ENCODE measurements at places on chromosomes 6 and 20. TPM values are rescaled to one million over a fixed set of nuclear protein-coding genes. Genes with fewer than 3 reads are reported as not detected.

OR2B2 gene
- total RNA-seq: not detected

PM20D2 gene
- 15.3 TPM for total RNA-seq

TFAP2D gene
- not detected for total RNA-seq

LY6G6F gene
- total RNA-seq: not detected

EPHA7 gene
- not detected for total RNA-seq

GRCh38 chr6:16933532-16933931 is 168.3 kb upstream of the STMND1 start:
- H3K4me1 ChIP-seq: peaks cover 2% of the 10 kb centered on the region
- H3K27me3 ChIP-seq: peaks cover 25% of the 10 kb centered on the region
- no peak for DNase-seq
- no peak overlapping the region for H3K4me3 ChIP-seq
- peak overlapping the region; percentile 26 for H3K27ac ChIP-seq

- no peak overlapping the region for H3K4me3 ChIP-seq
- peaks cover 2% of the 10 kb centered on the region for H3K36me3 ChIP-seq
- DNase-seq: no peak
- no peaks in the 10 kb centered on the region for H3K27me3 ChIP-seq
- H3K27ac ChIP-seq: peak overlapping the region; percentile 79
Measured at GRCh38 chr20:47392015-47392720, 35.7 kb upstream of the ZMYND8 start.

DNA sequence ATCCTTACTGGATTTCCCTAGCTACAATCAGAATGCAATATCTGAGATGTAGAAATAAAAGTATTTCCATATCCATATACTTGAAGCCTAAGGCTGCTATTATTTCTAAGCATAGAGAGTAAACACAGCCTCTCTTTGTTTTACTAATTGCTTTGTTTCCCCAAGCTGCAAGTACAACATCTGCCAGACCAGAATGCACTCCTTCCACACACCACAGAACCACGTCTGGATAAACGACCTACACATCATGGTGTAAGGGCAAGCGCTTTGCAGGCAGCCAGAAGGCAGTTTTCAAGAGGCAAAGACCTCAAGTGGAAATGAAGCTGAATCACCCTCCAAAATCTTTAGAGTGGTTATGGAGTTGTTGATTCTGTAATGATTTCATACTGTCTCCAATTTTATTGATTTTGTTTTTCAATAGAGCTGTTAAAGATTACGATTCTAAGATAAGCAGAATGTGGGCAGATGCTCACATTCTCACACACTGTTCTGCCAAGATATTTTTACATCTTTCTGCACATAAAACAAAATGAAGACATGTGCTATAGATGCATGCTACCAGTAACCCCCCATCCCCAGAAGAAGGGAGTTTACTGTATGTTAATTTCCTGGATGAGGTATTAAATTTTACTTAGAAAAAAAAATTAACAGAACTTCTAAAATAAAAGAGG is 88.8 kb downstream of the THEMIS start:
- H3K36me3 ChIP-seq: peaks cover 85% of the 10 kb centered on the region
- no peaks in the 10 kb centered on the region for H3K27me3 ChIP-seq
- no peak for DNase-seq
- H3K27ac ChIP-seq: no peak overlapping the region
- no peak overlapping the region for H3K4me3 ChIP-seq

DNA sequence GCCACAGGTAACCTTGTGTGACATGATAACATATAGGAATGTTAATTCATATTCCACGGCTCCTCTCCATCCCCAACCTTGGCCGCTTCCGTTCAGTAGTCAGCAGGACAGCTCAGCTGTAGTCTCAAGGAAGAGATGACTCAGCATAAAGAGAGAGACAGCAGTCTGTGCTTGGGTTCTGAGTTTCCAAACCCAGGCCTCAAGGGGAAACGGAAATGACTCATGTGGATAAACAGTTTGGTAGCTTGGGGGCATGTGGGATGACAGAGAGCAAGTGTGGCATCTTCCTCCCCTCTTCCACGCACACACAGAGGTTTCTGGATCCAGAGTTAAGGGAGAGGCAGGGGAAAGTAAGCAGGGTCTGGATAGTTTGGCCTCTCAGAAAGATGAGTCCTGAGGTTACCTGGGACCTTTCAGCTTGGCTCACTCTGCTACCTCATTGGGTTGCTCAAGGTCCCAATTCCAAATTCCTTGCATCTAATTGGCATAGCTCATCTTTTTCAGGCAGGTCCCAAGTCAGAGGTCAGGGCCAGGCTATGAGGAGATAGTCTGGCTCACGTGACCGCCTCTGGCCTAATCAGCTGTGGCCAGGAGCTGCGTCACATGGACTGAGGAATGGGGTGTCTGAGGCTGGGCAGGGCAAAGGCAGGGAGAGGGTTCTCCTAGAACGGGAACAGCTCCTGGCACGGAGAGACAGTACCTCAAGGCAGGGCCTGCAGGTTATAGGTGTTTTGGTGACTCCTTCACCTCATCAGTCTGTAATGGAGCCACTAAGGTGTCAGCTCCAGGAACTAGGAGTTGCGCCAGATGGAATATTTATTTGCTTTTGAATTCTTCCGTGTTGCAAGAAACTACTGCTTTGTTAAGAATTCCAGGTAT is 36.5 kb upstream of the MLN start:
- no peak overlapping the region for H3K4me3 ChIP-seq
- peaks cover 16% of the 10 kb centered on the region for H3K4me1 ChIP-seq
- peak overlapping the region; percentile 52 for H3K27ac ChIP-seq
- H3K36me3 ChIP-seq: no peaks in the 10 kb centered on the region
- DNase-seq: peak; percentile 25

- peaks cover 19% of the 10 kb centered on the region for H3K27me3 ChIP-seq
- DNase-seq: no peak
- H3K27ac ChIP-seq: no peak overlapping the region
- no peak overlapping the region for H3K4me3 ChIP-seq
Measured at GRCh38 chr6:138555421-138555988, 56.2 kb upstream of the NHSL1 start.

DNA sequence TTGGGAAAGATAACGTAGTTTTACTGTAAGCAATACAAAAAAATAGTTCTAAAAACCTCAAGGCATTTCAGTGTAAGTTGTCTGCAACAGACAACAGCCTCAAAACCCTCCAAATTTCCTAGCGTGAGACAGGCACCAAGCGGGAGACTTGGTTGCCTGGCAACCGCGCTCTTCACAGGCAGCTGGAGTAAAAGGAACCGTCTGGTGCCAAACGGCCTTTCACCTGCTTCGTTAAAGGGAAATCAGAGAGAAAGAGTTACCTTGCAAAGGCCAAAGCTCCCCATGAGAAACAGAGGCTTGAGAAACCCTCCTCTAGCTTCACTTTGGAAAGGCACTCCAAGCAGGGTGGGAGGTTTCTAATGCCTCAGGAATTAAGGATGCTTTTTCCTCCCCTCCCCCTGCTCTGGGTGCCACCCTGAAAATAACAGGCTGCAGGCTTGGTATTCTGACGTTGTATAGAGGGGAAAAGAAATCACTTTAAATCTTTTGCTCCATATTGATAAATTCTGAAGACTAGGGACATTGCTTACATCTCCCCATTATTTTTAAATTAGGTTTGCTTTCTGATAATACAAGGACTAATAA is 129.7 kb upstream of the UFL1 start:
- peaks cover 4% of the 10 kb centered on the region for H3K4me1 ChIP-seq
- H3K27me3 ChIP-seq: peaks cover 11% of the 10 kb centered on the region
- no peak overlapping the region for H3K4me3 ChIP-seq
- no peaks in the 10 kb centered on the region for H3K36me3 ChIP-seq

- H3K4me3 ChIP-seq: no peak overlapping the region
- DNase-seq: no peak
- peaks cover 2% of the 10 kb centered on the region for H3K27me3 ChIP-seq
Measured at GRCh38 chr20:50668326-50668725, 23.0 kb downstream of the RIPOR3 start.

- H3K4me3 ChIP-seq: no peak overlapping the region
- H3K27ac ChIP-seq: no peak overlapping the region
- no peak for DNase-seq
- no peaks in the 10 kb centered on the region for H3K36me3 ChIP-seq
Measured at GRCh38 chr6:170461556-170462365, 91.3 kb downstream of the PSMB1 start.
